NCI-H2171 treated with DMSO at 0.1 percent for 48 hours (cell line): ENCODE measurements at places on chromosomes 11 and 22.
A peak's percentile ranks its signal among the peaks of the same experiment; 100 is the strongest.

DNA sequence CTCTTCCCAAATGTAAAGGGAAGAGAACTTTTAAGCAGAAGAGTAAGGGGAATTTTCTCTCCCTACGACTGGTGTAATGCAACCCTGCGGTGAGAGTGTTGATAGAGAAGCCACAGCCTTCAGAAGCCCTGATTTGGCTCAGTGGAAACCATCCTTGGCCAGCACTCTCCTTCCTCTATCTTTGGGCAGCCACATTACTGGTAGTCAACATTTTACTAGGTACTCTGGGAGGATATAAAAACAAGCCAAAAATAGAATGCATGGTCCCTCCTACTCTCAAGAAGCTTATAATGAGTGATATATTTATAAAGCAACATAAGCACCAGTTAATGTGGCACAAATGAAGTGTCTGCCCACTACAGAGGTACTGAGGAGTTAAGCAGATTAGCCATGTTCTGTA lies 201.8 kb upstream of the NCAM1 start:
- DNase-seq, result no peak

- no peak for DNase-seq
These were observed 67.9 kb upstream of the WNT7B start for GRCh38 chr22:46044621-46045458.

DNA sequence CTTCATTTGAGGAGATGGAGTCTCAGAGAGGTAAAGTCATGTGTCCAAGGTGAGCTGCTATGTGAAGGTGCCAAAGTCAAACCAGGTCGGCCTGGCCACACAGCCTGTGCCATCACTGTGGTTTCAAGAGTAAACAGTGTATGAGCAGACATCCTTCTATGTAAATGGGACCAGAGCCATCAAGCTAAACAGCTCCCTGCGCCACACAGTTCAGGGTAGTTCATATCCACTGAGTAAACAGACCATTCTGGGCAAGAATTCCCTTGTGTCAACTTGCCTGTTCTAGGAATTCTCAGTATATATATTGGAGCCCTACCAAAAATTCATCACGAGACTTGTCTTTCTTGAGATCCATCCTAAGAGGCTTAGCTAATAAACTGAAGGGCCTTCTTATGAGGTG lies 77.5 kb downstream of the AMOTL1 start:
- DNase-seq, result peak; percentile 42

DNA sequence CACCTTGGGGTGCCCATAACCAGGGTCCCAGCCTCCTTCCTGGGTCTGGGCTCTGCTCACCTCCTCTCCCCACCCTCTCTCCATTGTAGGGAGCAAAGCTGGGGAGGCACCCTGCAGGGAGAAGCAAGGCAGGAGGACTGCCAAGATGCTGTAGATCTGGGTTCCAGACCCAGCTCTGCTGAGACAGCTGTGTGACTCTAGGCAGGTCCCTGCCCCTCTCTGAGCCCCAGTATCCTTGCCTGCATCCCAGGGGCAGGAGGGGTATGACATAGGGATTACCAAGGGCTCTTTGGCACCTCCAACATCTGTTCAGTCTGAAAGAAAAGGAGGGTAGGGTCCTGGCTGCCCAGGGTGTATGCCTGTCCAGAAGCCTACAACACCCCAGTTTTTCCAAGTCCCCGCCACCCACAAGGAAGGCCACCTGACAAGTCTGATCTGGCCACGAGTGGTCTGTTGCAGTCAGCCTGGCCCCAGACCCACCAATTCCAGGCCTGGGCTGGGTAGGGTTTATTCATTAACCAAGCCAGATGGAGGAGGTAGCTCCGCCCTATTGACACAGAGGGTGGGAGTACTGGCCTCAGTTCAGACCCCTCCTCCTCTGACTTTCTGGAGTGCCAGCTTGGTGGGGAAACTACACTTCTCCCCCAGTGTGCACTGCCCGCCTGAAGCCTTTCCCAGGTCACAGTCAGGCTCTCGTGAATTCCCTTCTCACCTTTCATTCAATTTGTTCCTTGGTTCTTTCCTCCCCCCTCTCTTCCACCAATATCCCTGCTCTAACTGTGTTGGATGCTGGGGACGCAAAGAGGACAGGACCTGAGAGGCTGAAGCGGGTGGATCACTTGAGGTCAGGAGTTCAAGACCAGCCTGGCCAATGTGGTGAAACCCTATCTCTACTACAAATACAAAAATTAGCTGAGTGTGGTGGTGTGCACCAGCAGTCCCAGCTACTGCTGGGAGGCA lies 15.0 kb downstream of the STARD10 start:
- peak; percentile 39 for DNase-seq

- DNase-seq, result no peak
These were observed 842 bp downstream of the HEPACAM start for GRCh38 chr11:124934862-124935547.

DNA sequence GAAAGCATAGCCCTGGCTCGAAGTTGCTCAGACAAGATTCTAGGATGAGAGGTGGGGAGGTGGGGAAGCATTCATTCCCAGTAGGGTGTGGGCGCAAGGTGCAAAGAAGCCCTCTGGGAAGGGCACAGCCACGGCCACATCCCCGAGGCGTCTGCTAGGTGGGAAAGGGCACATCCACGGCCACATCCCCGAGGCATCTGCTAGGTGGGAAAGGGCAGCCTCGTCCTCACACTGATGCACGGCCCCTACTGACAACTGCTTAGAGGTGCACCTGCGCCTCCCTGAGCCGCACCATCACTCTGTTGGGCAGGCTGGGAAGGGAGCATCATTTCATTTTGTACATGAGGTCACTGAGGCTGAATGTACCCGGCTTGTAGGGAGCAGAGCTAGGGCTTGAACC lies 94.6 kb upstream of the PITPNB start:
- no peak for DNase-seq

- DNase-seq, result peak; percentile 43
These were observed 824 bp upstream of the CBX6 start for GRCh38 chr22:38872831-38873248.

- no peak for DNase-seq
These were observed 2219.9 kb downstream of the LRRC4C start for GRCh38 chr11:39239553-39239952.

- peak; percentile 100 for DNase-seq
These were observed 366.0 kb upstream of the NARS2 start for GRCh38 chr11:78940500-78941225.

GRCh38 chr11:134516529-134516928 lies 104.5 kb upstream of the B3GAT1 start:
- DNase-seq, result peak; percentile 93

DNA sequence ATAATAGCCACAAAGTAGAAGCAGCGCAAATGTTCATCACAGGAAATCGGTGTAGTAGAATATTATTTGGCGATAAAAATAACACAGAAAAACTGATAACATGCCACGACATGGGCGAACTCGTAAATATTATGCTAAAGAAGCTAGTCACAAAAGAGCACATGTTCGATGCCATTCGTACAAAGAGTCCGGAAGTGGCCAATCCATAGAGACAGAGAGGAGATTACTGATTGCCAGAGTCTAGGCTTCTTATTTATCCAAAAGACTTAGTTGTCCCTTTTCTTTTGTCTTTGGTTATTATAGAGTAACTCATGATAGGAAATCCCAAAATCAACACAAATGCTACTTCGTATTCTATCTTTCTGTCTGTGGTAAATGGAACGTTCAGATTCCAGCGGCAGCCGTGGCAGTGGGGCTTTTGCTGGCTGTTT lies 56.5 kb downstream of the MED15 start:
- DNase-seq, result no peak

- no peak for DNase-seq
These were observed 388.4 kb downstream of the SOX6 start for GRCh38 chr11:15967966-15968365.

DNA sequence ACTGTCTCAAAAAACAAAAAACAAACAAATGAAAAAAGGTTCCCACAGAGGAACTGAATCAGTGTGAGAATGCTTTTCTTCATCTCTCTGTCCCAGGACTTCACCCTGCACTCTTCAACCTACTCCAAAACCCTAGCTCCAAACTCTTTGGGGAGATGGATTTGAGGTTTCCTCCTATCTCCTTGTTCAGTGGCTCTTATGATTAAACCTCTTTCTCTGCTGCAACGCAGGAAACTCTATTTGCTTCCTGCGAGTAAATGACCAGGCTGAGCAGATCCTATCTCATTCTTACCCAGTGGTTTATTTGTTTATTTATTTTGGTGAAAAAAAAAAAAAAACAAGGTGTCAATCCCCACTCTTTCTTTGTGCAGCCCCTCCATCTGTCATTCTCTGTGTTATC lies 12.0 kb downstream of the SLC6A5 start:
- no peak for DNase-seq

DNA sequence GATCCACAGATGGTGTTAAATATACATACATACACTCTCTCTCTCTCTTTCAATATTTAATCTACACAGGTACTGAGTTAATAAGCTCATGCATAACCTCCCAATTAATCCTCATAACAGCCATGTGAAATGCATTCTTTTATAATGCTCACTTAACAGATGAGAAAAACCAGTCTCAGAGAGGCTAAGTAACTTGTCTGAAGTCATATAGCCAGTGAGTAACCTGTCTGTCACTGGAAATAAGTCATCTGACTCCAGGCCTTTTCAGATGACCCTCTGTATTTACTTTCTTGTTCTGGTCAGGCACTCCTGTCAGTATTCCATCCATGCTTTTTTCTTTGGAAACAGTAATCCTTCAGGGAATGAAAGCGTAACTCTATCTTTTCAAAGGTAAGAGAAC lies 594.0 kb upstream of the TENM4 start:
- no peak for DNase-seq
